ENCODE measurements at places on chromosomes 5 and 9. TPM values are rescaled to one million over a fixed set of nuclear protein-coding genes. Genes with fewer than 3 reads are reported as not detected.
A peak's percentile ranks its signal among the peaks of the same experiment; 100 is the strongest.

CLTB gene
- polyA plus RNA-seq, result 128 TPM

- no peak for DNase-seq
Observed at GRCh38 chr9:76902395-76902794, 3.5 kb downstream of the PRUNE2 start.

TMOD1 gene
- polyA plus RNA-seq, result 0.43 TPM

IRX2 gene
- 6.1 TPM for polyA plus RNA-seq

DNA sequence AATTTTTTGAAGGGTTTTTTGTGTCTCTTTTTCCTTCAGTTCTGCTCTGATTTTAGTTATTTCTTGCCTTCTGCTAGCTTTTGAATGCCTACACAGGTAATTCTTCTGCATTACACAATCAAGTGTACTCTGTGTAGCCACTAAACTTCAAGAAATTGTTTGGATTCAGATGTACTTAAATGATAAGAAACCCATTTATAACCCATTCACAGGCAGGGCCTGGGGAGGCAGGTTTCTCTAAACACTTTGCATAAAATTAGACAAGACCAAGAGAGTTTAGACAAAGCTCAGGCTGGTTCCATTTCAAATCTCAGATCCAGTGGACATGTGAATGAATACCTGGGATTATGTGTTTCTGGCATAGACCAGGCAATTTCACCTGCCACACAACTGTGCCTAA is 41.3 kb upstream of the SEMA5A start:
- no peak for DNase-seq

BTNL8 gene
- not detected for polyA plus RNA-seq

DNA sequence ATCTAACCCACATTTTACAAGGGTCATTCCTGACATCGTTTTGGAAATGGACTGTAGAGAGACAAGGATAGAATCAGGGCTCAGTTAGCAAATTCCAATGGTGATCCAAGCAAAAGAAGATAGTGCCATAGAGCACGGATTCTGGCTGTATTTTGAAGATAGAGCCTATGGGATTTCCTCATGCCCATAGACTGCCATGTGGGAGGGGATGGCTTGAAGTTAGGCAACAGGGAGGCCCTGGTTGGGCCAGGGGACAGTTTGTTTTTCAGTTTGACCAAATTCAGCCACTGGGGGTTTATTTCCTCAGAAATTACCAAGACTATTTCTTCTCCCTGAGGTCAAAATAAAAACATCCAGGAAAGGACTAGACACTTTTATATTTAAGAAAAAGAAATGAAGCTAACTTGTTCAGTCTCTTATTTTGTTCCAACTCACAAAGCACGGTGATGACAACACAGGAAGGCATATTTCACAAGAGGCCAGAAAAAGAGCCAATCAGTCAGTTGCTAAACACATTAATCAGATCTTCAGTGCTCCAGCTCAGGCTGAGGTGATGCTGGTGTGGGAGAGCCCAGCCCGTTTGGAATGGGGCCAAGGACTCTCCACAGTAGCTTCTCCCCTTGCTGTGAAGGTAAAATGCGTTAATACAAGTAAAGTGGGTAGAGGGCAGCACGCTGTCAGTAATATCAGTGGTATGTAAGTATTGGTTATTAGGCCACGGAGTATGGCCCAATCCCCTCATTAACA is 4.4 kb upstream of the DCTN4 start:
- peak; percentile 86 for DNase-seq
